ENCODE measurements at places on chromosomes 5 and 9. TPM values are rescaled to one million over a fixed set of nuclear protein-coding genes. Genes with fewer than 3 reads are reported as not detected.

- no peak for DNase-seq
These were observed 7.3 kb upstream of the SCAI start for GRCh38 chr9:125150349-125151245.

- DNase-seq, result peak; percentile 20
These were observed 54.6 kb downstream of the MEGF9 start for GRCh38 chr9:120659676-120660075.

- no peak for DNase-seq
These were observed 1.7 kb downstream of the DIAPH1 start for GRCh38 chr5:141617128-141617527.

The KCNN2 gene
- total RNA-seq, result 15.8 TPM

The SLC28A3 gene
- total RNA-seq, result not detected
